ENCODE measurements at places on chromosomes 2 and 18.

DNA sequence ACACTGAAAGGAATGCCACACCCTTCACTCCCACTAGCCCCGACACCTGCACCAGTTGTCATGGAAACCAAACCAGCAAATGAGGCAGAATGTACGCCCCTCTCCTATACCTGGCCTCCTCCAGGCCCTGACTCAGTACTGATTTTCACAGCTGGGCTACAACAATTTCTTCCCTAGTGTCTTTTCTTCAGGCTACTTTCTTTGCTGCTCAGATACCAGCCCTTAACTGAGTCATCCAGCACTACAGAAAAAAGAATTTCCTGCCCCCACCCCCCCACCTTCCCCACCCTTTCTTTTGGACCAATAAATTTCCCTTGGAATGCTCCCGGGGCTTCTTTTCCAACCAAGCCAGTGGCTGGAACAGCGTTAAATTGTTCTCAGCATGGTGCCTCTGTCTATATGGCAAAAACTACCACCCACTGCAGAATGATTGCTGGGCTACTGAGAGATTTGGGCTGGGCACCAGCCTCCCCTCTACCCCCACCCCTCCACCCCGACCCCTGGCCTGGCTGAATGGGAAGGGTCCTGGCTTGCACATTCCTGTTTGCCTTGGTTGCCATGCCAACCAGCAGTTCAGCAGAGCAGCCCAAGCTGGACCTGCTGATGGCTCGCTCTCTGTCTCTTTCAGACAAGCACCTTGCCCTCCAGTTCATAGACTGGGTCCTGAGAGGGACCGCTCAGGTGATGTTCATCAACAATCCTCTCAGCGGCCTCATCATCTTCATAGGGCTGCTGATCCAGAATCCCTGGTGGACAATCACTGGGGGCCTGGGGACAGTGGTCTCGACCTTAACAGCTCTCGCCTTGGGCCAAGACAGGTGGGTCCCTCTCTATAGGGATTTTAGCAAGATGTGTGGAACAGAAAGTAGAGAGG is 11.3 kb downstream of the SLC14A2 start:
- no peak overlapping the region for H3K4me3 ChIP-seq
- DNase-seq, result no peak
- no peaks in the 10 kb centered on the region for H3K36me3 ChIP-seq
- H3K27ac ChIP-seq, result no peak overlapping the region

DNA sequence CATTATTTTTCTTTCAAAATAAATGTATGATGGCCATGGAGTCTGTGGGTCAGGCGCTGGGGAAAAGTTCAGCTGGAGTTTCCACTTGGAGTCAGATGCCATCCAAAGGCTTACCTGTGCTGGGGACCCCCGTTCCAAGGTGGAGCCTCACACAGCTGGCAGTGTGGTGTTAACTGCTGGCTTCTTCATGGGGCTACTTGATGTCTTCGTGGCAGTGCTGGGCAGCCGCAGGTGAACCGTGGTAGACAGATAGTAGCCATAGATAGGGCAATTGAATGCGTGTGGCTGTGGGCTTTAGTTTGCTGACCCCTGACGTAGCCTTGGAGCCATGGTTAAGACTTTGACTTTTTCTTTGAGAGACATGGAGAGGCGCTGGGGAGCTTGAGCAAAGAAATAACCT is 83.1 kb downstream of the HS6ST1 start:
- no peak overlapping the region for H3K27ac ChIP-seq
- DNase-seq, result no peak
- no peaks in the 10 kb centered on the region for H3K27me3 ChIP-seq
- H3K36me3 ChIP-seq, result no peaks in the 10 kb centered on the region
- peaks cover 38% of the 10 kb centered on the region for H3K4me1 ChIP-seq

- no peaks in the 10 kb centered on the region for H3K27me3 ChIP-seq
- H3K4me1 ChIP-seq, result no peaks in the 10 kb centered on the region
- no peak for DNase-seq
- H3K27ac ChIP-seq, result no peak overlapping the region
- no peak overlapping the region for H3K4me3 ChIP-seq
- H3K36me3 ChIP-seq, result no peaks in the 10 kb centered on the region
These were observed 8.9 kb downstream of the FBXO36 start for GRCh38 chr2:229931241-229931640.

- H3K36me3 ChIP-seq, result no peaks in the 10 kb centered on the region
- DNase-seq, result peak; percentile 36
- no peak overlapping the region for H3K27ac ChIP-seq
- no peaks in the 10 kb centered on the region for H3K27me3 ChIP-seq
- H3K4me1 ChIP-seq, result no peaks in the 10 kb centered on the region
These were observed 88.6 kb upstream of the BCL11A start for GRCh38 chr2:60641811-60642788.

DNA sequence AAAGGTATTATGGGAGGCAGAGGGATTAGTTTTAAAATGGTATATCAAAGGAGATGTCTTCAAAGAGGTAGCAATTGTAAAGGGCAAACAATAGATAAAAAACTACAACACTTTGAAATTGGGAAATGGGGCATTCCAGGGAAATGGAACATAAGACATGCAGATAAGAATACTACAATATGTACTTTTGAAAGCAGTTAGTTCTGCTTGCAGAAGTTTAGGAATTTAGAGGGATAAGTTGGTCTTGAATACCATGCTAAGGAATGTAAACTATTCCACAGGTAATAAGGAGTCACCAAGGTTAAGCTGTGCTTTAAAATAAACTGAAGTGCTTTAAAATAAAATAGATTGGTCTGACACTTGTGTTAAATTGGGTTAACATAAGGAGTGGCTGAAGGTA is 571.7 kb upstream of the ACVR2A start:
- H3K36me3 ChIP-seq, result no peaks in the 10 kb centered on the region
- H3K27ac ChIP-seq, result no peak overlapping the region
- no peak overlapping the region for H3K4me3 ChIP-seq
- no peaks in the 10 kb centered on the region for H3K4me1 ChIP-seq
- DNase-seq, result no peak
- no peaks in the 10 kb centered on the region for H3K27me3 ChIP-seq
